Upper lobe of right lung (tissue), 1 donor: ENCODE measurements at places on chromosomes 5 and 9. TPM values are rescaled to one million over a fixed set of nuclear protein-coding genes. Genes with fewer than 3 reads are reported as not detected.
A peak's percentile ranks its signal among the peaks of the same experiment; 100 is the strongest.

- peak; percentile 56 for DNase-seq
These were observed 81.0 kb upstream of the SLC25A51 start for GRCh38 chr9:37984672-37985611.

GRCh38 chr9:128575469-128575868, 23.1 kb downstream of the SPTAN1 start:
- DNase-seq: no peak

Gene CFAP90
- 0.93 TPM for total RNA-seq

DNA sequence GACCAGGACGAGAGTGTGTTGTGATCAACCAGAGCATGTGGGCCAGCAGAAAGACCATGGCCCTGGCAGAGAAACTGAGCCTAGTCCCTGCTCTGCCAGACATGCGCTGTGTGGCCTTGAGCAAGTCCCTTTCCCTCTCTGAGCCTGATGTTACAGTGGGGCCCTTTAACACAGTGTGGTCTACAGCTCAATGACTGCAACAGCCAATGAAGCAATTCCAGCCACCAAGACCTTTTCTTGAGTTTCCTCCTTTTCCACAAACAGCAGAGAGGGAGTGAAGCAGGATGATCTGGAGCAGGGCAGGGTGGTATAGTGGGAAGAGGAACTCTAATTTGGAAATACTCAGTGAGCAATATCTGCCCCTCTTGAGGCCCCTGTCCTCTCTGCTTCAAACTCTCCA, 25.8 kb upstream of the ARSI start:
- DNase-seq: no peak

Gene HBEGF
- total RNA-seq: 44.3 TPM

GRCh38 chr9:131174681-131175239, 49.4 kb downstream of the NUP214 start:
- no peak for DNase-seq

DNA sequence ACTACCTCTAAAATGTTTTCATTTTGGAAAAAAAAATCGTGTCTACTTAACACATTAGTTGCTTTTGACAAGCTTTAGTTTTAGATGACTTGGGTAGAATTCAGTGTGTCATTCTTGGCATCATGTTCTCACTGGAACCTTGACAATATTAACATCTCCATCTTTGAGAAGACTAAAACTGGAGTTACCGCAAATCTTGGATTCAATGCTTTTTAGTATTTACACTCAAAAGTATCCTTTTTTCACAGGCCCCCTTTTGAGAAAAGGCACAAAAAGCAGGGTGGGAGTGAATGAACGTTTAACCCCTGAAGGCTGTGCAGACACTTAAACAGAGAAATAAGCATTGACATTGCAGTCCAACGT, 549.1 kb downstream of the CSNK1G3 start:
- DNase-seq: no peak

DNA sequence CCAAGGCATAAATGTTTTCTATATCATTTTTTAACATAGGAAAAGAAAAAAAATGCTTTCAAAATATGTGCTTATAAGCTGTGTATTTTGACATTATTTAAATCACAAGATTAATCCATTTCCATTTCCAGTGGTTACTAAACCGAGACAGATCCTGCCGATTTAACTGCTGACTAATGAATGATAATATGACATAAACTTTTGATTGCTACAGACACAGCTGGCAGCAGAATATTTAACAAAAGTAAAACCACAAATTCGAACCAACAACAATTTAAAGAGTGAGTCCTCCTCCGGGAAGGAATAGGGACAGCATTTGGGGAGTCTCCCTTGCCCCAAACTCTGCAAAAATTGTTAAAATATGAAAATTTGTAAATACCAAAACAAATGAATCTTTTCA, 401.3 kb upstream of the DAB2 start:
- no peak for DNase-seq

- DNase-seq: no peak
These were observed 339.9 kb downstream of the ADGRV1 start for GRCh38 chr5:90898326-90899013.

DNA sequence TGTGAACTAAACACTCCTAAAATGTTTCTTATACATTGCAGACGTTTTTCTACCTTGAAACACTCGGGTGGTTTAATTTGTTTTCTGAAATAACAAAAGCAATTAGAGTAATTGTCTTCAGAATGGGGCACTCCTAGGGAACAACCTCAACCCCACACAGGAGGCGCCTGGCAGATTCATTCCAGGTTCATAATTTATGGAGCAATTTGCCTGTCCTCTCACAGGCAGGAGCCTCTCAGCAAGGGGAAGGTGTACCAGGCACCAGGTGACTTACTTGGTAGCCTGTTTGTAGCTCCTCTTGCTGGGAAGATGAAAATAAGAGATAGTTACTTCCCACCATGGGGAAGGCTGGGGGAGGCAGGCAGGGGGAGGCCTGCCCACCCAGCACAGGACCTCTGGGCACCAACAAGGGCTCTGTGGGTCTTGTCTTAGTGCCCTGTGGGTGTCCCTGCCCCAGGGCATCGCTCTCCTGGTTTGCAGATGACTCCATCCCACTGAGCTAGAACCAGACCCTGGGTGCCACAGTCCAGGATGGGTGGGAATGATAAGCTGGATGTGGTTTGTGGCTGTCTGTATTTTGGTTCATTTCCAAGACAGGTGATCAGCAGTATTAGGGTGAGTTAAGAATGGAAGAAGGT, 144.4 kb downstream of the FSTL4 start:
- no peak for DNase-seq

GRCh38 chr9:75019022-75019421, 9.1 kb downstream of the CARNMT1 start:
- DNase-seq: no peak

Gene FSTL4
- 0.67 TPM for total RNA-seq

DNA sequence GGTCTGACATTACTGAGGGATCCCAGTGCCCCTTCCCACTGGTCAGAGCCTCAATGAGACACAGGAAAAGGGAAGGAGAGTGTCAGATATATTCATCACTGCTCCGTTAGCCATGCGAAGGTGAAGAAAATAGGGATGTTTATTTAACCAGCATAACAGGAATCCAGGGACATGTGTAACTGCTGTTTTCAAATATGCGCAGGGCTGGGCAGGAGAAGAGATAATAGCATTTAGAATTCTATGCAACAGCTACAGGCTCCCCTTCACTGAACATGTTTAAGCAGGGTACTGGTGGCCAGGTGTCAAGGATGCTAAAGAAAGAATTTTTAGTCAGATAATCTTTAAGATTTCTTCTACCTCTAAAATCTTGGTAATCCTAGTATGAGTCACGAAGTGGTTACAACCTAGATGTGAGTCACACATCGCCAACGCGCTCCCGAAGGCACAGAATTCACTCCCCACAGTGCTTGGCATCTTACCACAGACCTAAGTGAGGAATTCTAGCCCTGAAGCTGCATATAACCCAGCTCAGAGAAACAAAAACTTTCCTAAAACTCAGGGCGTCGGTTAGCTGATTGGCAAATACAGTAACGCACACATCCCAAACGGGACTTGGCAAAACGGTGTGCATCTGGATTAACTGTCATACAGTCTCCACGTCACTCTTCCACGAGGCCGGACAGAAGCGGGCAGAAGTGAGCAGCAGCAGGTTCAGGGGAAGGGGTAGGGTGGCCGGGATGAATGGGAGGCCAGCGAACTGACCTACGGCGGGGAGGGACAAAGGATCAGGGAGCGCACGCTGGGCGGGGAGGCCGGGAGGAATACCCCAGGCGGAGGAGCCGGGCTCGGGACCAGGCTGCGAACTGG, 1.1 kb downstream of the CTNNAL1 start:
- peak; percentile 73 for DNase-seq
